ENCODE measurements at places on chromosomes 11 and 22.
A peak's percentile ranks its signal among the peaks of the same experiment; 100 is the strongest.

DNA sequence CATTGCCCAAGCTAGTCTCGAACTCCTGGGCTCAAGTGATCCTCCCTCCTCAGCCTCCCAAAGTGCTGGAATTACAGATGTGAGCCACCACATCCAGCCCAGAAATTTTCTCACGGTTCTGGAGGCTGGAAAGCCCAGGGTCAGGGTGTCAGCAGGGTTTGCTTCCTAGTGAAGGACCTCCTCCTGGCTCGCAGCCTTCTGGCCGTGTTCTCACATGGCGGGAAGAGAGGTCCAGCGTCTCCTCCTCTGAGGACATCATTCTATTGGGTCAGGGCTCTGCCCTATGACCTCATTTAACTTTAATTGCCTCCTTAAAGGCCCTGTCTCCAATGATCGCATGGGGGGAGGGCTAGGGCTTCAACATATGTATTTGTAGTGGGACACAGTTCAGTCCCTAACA, 38.1 kb downstream of the SDHAF2 start:
- no peak for DNase-seq

- DNase-seq: no peak
These were observed 1.2 kb downstream of the MS4A4E start for GRCh38 chr11:60241786-60242185.

- no peak for DNase-seq
These were observed 86.4 kb upstream of the SHISAL1 start for GRCh38 chr22:44398856-44399837.

DNA sequence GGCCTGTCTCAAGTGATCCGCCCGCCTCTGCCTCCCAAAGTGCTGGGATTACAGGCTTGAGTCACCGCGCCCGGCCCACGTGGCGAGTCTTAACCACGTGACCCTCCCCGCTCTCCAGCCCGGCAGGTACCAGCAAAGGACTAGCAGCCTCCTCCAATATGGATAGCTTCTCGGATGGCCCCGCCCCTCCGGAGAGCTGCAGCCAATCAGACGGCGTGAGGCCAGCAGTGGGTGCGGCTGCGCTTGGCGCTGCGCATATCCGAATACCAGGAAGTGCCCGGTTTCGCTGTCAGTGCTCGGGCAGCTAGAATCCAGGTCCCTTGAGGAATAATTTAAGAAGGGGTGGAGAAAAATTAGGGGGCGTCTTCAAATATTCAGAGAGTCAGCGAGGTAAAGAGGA, 14.7 kb upstream of the PISD start:
- DNase-seq: peak; percentile 87

GRCh38 chr11:83922318-83922717, 636.2 kb upstream of the CCDC90B start:
- no peak for DNase-seq

Data from T follicular helper cell (primary cell).